ENCODE measurements at places on chromosomes 4 and X. TPM values are rescaled to one million over a fixed set of nuclear protein-coding genes. Genes with fewer than 3 reads are reported as not detected.

Gene ADH7
- total RNA-seq: not detected

- DNase-seq: peak; percentile 33
These were observed 201.0 kb upstream of the ARSJ start for GRCh38 chr4:114180481-114180880.

- no peak for DNase-seq
These were observed 1295.8 kb upstream of the AGA start for GRCh38 chr4:178738026-178738425.

DNA sequence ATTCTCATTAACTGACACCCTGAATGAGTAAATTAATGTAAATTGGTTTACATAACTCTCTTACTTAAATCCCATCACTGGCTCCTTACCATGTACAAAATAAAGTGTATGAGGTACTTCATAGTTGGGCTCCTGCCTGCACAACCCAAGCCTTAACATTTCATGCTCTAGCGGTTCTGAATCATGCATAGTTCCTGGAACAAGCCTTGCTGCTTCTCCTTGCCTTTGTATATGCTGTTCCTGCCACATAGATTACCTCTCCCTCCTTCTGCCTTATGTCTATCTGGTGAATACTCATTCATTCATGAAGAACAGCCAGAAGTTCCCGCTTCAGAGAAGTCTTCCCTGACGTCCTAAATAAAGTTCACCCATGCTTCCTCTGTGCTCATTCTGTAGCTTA, 594.7 kb downstream of the SMARCA1 start:
- no peak for DNase-seq

DNA sequence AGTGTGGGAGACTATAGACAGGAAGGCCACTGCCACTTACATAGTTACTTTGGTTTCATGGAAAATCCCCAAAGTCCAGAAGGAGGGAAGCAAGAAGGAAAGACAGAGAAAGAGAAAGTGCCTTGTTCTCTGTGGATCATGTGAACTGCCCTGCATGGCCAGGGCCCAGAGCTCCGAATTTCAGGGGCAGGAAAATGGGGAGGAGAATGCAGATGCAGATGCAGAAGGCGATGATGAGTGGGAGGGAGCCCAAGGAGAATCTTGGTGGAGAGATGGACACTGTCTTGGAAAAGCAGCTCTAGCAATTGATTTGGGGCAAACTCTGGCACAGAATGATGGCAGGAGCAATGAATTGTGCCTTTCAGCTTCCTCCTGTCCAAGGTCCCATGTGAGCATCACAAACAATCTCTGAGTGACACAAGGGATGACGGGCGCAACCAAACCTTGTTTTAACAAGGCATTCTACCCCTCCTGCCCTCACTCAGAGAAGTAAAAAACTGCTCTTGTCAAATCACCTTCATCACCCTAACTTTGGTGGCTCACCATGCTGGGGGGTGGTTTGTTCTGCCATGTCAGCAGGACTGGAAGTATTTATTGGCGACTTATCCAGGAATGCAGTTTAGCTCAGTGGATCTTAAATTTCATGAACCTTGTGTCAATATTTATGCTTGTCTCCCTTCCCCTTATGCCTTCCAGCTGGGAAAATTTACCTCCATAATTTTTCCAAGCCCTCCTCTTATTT, 53.5 kb downstream of the TSC22D3 start:
- DNase-seq: no peak

DNA sequence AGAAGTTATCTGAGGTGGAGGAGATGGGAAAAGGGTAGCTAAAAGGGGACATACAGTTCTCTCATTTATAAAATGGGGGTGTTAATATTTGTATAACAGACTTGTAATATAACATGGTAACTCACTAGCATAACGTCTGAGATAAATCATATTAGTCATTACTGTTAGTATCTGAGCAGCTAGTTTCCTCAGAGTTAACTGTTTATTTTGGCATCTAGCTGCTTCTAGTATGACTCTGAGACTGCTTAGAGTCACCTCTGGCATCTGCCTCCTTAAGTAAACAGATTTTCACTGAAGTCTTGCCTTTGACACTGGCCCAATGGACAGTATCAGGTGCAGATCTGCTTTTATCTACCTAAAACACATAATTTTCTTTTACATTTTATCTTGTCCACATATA, 58.1 kb downstream of the SLC30A9 start:
- DNase-seq: no peak

DNA sequence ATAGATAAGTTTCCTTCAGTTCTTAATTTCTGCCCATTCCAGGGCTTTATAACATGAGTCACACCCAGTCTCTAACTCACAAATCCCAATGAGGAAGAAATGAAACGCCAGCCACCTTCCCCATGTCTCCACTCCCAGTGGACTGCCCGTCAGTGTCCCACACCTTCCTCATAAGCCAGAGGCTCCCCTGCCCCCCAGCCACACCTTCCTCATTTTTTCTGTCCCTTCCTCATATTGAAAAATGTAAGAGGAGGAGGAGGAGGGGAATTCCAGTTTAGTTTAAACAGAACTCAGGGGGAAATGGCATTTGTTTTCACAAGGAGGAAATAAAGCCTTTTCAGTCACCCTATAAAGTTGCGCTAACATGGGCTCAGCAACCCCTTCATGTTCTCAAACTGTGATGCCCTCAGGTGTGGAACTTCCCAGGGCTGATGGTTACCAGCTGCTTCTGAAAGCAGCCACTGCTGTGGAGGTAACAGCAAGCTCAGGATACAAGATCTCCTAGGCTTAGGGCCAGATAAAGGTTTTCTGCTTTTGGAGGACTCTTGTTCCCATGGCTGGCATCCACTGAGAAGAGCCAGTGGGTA, 97.8 kb downstream of the PARM1 start:
- DNase-seq: no peak

DNA sequence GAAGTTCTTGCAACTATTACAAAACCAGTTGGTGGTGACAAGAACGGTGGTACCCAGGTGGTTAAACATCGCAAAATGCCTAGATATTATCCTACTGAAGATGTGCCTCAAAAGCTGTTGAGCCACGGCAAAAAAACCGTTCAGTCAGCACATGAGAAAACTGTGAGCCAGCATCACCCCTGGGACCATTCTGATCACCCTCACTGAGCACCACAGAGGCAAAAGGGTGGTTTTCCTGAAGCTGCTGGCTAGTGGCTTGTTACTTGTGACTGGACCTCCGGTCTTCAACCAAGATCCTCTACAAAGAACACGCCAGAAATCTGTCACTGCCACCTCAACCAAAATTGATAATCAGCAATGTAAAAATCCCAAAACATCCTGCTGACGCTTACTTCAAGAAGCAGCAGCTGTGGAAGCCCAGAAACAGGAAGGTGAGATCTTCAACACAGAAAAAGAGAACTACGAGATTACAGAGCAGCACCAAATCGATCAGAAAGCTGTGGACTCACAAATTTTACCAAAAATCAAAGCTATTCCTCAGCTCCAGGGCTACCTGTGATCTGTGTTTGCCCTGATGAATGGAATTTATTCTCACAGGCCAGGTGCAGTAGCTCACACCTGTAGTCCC, 21.4 kb upstream of the SLC10A6 start:
- DNase-seq: no peak

- no peak for DNase-seq
These were observed 451.7 kb upstream of the PITX2 start for GRCh38 chr4:111074523-111075114.

DNA sequence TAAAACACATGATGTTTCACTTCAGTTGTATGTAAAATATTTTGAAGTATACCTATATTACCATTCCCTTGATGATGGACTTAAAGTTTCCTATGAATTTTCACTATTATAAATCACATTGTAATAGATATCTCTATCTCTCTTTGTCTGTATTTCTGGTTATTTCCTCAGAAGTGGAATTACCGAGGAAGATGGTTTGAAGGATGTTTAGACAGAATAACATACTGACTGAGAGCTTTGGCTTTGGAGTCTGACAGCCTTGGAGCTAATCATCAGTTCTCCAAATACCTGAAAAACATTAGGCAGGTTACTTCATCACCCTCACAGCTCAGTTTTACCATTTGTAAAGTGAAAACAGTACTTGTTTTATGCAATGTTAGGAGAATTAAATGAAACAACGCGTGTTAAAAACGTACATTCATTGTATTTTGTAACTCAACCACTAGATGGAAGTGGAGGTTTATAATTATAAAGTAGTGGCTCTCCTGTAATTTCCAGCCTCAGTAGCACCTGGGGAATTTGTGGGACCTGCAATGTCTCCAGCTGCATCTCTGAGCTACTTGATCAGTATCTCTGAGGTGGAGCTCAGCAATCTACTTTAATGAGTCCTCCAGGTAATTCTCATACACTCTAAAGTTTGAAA, 14.3 kb downstream of the JCHAIN start:
- DNase-seq: no peak

- no peak for DNase-seq
These were observed 243.7 kb upstream of the PSAPL1 start for GRCh38 chr4:7678318-7678852.

- DNase-seq: no peak
These were observed 14.5 kb upstream of the CCNA2 start for GRCh38 chr4:121838136-121838535.

DNA sequence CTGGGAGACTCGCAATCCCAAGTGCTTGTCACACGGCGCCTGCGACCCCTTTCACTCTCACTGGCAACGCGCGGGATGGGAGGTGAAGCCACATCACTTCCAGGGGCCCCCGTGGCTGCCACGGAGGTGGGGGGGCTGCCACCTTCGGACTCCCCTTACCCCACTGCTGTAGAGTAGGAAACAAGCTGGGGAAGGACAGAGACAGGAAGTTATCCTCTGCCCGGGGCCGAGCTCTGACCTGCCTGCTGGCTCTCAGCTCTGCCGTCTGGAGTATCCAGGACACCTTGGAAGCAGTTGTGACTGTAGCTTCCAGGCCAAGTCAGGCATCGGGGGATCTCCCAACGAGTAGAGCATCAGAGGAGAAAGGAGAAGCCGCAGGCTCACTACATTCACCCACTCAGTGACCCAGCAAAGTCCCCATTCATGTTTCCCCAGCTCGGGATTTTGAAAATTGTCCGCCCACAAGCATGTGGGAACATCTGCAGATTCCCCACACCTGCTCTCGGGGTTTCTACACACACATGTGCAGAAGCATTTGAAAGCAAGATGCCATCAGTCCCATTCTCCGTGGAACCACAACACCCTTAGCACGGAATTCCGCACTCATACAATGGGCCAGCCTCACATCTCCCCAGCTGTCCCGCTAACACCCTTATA, 10.8 kb downstream of the PDZD4 start:
- DNase-seq: no peak

DNA sequence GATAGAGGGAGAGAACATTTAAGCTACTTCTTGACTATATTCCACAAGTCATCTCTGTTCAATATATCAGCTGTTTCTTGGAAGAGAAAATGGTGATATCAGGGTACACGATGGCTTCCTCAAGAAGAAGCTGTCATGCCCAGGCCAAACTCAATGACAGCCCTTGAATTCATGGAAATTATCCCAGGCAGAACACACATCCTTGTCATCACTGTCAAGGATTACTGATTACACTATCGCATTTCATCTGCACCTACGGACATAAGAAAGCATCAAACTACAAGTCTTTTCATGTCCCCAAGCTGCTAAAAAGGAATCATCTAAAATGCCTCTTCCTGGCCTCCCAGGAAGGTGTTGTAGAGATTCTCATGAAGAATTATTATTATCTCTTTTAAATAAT, 165.2 kb upstream of the SLC7A11 start:
- DNase-seq: no peak

DNA sequence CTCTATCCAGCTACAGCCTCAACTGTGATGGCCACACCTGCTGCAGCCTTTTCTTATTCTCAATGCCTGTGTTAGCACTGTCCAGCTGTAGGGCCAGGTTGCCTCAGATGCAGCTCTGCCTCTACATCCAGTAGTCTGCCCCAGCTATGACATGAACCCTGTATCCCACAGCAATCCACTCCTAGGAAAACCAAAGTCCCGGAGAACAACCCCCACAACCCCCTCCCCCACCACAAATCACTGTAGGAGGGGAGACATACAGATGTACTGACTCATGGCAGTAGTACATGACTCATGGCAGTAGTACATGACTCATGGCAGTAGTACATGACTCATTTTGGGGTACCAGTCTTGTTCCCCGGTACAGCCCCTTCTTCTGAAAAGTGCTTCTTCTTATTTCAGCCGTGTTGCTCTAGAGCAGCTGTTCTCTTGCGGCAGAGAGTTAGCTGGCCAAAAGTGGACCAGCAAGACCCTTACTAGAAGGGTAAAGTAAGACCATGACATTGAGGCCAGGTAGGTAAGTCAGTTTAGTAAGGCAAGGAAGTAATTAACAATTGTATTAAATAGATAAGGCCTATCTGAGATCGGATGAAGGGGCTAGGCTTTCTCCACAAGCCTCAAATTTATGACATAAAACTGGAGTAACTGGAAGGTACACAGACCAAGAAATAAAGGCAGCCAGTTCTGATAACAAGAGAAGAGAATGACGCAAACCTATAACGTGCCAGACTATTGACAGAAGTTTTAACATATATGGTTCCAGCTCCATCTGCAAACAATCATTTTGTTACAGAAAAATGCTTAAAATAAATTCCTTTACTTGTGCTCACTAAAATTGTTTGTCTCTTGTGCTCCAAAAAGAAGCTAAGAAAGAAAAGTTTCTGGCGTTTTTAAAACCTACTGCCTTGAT, 221.4 kb downstream of the TACR3 start:
- no peak for DNase-seq

Gene VSIG1
- total RNA-seq: not detected

Gene RS1
- total RNA-seq: not detected

Gene UGT2B17
- 0.19 TPM for total RNA-seq

DNA sequence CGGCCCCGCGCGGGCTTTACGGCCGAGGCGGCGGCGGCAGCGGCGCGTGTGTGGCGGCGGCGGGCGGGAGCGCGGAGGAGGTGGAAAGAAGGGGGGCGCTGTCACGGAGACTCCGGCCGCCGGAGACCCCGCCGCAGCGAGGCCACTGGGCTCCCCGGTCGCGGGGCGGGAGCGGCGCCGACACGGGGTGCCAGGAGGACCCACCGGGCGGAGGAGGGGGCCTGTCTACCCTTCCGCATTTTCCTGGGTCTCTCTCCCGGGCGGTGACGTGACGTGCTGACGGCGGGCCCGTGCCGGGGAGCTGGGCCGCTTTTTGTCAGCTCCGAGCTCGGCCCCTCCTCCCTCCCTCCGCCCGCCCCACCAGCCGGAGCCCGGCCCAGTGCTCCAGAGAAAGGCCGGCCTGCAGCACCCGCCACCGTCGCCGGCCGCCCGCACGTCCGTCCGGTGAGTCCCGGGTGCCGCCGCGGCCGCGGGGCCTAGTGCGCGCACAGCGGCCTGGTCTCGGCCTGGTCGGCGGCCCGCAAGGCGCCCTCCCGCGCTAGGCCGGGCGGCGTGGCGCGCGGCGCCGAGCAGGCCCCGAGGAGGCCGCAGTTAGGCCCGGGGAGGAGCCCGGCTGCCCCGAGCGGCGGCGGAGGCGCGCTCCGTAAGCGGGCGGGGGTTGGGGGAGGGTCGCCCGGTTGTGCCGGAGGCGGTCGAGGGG, at the start of gene ZFX:
TSS of gene ZFX (plus strand) at position 379 of the 700 bp plus-strand sequence. CDS start 23,014 bp downstream, outside the sequence.
- DNase-seq: peak; percentile 65

- DNase-seq: no peak
These were observed 10.9 kb downstream of the GAB3 start for GRCh38 chrX:154739952-154740465.
